ENCODE measurements at places on chromosomes 5 and 9. TPM values are rescaled to one million over a fixed set of nuclear protein-coding genes. Genes with fewer than 3 reads are reported as not detected.

Gene LCN2
- 0.49 TPM for polyA plus RNA-seq

Gene ERCC8
- 23.0 TPM for polyA plus RNA-seq

Gene GRM6
- polyA plus RNA-seq, result 1.7 TPM

Gene WDR31
- polyA plus RNA-seq, result 5.0 TPM

Gene TGFBI
- polyA plus RNA-seq, result 201 TPM

Gene SLCO4C1
- 25.1 TPM for polyA plus RNA-seq

Gene ABLIM3
- 1.1 TPM for polyA plus RNA-seq

Gene FAM151B
- polyA plus RNA-seq, result 3.1 TPM

Gene C5orf46
- not detected for polyA plus RNA-seq

Gene SLC6A18
- polyA plus RNA-seq, result 3.4 TPM

Gene PCDHB8
- polyA plus RNA-seq, result 3.1 TPM

Gene AFAP1L1
- 22.1 TPM for polyA plus RNA-seq

Gene NIM1K
- polyA plus RNA-seq, result 0.62 TPM

Gene SLC25A48
- 3.0 TPM for polyA plus RNA-seq

Gene IFNA2
- polyA plus RNA-seq, result not detected

Gene OR13C9
- polyA plus RNA-seq, result not detected

Gene NEUROG1
- not detected for polyA plus RNA-seq

Gene CARD6
- 3.0 TPM for polyA plus RNA-seq

Gene LRRC19
- polyA plus RNA-seq, result 12.0 TPM

Gene PCDHGB4
- polyA plus RNA-seq, result 6.2 TPM

Gene PKN3
- 13.7 TPM for polyA plus RNA-seq
